Purkinje cell (primary cell): ENCODE measurements at places on chromosomes 6 and 20. TPM values are rescaled to one million over a fixed set of nuclear protein-coding genes. Genes with fewer than 3 reads are reported as not detected.

Gene IL22RA2
- not detected in 2 replicates for polyA plus RNA-seq

Gene CST4
- polyA plus RNA-seq = not detected in 2 replicates

Gene SLC17A5
- 3.5 and 7.6 TPM in 2 replicates for polyA plus RNA-seq

Gene C6orf163
- polyA plus RNA-seq = 2.4 and 3.3 TPM in 2 replicates

Gene WFDC12
- not detected in 2 replicates for polyA plus RNA-seq
